CD4-positive, alpha-beta T cell treated with Interferon gamma for 1 hour (primary cell): ENCODE measurements at places on chromosomes 6 and 20.

- DNase-seq, result no peak
Observed at GRCh38 chr20:14235355-14235754, 102.1 kb downstream of the FLRT3 start.

GRCh38 chr6:116842459-116842858 is 13.6 kb upstream of the GPRC6A start:
- DNase-seq, result no peak

GRCh38 chr6:108200631-108201030 is 34.8 kb downstream of the NR2E1 start:
- DNase-seq, result no peak

DNA sequence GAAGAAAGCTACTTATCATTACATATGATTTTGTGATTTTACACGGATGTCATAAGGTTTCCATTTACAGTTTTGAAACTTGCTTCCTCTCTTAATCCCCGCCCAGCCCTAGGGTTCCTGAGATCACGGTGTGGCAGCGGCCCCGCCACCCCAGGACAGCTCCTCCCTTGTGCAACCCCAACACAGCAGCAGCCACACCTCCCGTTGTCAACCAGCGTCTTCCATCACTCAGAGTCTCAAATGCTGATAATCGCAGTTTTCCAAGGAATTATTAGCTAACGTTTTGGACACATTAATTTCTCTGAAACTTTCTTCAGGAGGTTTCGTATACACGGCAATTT is 204.8 kb downstream of the THBS2 start:
- no peak for DNase-seq

GRCh38 chr6:19153270-19153980 is 683.7 kb upstream of the ID4 start:
- no peak for DNase-seq

- DNase-seq, result no peak
Observed at GRCh38 chr20:48180618-48181017, 395.3 kb upstream of the SULF2 start.

GRCh38 chr20:8790442-8791074 is 278.3 kb upstream of the PLCB4 start:
- DNase-seq, result no peak

- no peak for DNase-seq
Observed at GRCh38 chr20:1775117-1775516, 117.5 kb upstream of the SIRPG start.

- no peak for DNase-seq
Observed at GRCh38 chr6:4797587-4797986, 21.4 kb downstream of the CDYL start.

DNA sequence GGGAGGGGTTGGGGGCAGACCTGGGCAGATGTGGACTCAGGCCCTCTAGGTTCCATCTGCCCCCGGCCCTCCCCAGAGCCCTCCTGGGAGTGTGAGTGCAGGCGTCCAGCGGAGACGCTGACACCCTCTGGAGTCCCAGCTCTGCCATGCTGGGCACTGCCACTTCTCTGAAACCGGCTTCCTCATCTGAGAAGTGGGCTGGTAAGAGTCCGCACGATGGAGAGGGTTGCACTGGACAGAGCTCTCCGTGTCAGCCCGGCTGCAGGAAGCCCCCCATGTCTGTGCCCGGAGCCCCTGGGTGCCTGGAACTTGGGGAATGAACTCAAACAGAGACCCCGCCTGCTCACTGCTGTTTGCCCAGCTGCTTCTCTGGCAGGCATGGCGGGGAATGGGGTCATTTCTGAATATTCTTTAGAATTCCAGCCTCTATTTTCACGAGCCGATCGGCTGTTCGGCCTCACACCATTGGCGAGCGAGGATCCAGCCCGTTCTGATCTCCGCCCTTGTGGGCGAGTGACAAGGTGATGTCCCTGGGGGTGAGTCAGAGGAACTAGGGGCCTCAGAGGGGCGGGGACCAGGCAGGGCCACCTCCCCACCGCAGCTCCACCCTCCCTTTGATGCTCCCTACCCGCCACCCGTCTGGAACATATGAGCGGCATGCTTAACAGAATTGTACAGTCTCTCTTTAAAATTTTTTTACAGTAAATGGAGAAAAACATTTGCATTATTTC is 47.8 kb upstream of the GATA5 start:
- peak; percentile 34 for DNase-seq

- DNase-seq, result no peak
Observed at GRCh38 chr6:84639396-84639795, 125.0 kb downstream of the TBX18 start.
